ENCODE measurements at places on chromosomes 6 and 20.

GRCh38 chr6:157677235-157677634 is 145.8 kb upstream of the SNX9 start:
- DNase-seq, result no peak

DNA sequence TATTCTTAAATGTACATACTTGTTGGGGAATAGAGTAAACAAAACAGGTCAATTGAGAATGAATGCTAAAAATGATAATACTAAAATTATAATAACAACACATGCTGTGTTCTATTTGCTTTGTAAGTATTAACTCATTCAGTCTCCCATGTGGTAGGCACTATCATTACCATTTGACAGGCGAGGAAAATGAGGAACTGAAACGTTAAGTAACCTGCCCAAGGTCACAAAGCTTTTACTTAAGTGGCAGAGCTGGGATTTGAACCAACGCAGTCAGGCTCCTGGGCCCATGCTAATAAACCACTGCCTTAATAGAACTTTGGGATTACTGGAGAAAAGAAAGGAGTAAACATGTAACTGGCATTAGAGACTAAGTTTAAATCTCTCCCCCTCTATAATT is 3.8 kb downstream of the NSFL1C start:
- peak; percentile 21 for DNase-seq

DNA sequence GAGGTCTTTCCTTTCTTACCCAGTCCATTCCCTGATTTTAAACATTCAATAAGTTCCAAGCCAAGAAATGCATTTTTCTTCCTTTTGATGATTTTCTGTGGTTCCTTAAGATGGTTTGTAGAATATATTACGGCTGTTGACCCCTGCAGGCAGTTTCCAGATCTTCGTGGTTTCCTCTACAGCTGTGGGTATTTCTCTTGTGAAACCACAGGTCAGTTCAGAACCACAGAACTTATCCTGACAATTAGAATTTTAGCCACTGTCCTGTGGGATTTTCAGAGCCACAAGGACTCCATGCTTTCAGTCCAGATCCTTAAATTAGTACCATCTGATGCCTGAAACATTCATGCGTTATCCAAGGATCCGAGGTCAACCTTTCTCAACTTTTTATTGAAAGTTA is 29.7 kb upstream of the EXOC2 start:
- no peak for DNase-seq

GRCh38 chr20:48827855-48828733 is at the start of gene PREX1:
Gene PREX1, minus strand, starts transcription at chr20:48827999. Its CDS starts 139 bp downstream, at chr20:48827860.
- peak; percentile 80 for DNase-seq
